ENCODE measurements at places on chromosomes 11 and 22.

DNA sequence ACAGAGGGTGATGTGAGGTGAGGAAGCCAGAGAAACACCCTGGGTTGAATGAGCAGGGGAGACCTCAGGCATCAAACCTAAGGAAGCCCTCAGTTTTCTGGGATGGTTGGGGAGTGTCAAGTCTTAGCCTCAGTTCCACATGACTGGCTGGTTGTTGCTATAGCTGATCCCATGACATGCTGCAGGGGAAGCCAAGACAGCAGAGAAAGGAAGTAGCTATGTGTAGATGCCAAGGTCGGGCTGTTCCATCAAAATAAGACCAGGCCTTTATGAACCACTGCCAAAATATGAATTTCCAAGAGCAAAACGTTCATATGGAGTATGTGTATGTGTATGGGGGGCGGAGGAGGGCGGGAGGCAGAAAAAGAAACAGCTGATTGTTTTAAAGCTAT, 11.6 kb downstream of the CD59 start:
- no peak for DNase-seq

GRCh38 chr11:6258141-6258540, 1.5 kb upstream of the CCKBR start:
- DNase-seq: no peak

DNA sequence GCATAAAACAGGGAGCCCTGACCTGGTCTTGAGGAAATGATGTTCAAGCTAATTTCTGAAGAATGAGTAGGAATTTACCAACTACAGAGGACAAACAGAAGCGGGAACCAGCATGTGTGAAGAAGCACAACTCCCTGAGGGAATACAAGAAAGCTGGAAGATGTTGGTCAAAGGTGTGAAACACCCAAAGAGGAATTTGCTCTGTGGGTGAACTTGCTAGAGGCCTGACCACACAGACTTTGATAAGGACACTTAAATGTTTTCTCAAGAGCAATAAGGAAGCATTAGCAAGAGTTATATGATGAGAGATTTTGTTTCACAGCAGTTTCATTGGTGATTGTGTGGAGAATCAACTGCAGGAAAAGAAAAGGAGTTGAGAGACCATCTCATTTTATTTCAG, 17.6 kb downstream of the SLC5A12 start:
- DNase-seq: no peak

- no peak for DNase-seq
Measured at GRCh38 chr11:1943576-1943975, 3.6 kb upstream of the MRPL23 start.

DNA sequence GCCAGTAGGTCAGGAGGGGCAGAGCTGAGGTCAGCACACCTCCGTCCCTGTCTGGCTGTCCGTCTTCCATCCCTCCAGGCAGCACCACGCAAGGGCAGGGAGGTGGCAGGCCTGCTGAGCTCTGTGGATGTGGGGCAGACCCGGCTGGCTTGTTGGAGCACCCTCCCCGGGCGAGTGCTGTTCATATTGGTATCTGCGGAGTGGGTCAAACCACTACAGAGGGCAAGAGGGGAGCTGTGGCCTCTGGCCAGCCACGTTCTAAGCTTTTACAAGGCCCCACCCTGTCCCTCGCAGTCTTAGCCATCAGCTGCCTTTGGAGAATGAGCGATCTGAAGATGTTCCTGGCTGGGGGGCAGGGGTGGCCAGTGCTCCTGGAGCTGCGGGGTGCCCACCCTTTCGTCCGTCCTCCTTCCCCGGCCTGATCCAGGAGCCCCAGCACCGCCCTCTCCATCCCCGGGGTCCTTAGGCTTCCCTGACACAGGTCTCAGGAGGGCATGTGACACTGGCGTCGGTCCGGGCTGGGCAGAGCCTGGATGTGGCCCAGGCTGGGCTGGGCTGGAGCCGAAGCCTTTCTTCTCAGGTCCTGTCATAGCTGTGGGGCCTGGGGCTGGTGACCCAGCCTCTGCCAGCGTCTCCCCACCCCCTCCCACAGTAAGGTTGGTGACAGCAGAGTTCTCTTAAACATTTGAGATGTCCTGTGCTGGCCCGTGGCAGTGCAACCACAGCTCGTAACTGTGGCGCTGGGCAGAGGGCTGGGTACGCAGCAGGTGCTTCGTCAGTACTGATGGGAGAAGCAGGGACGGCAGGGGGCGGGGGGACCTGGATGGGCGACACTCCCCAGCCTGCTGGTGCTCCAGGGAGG, 31.7 kb upstream of the GRAMD4 start:
- DNase-seq: no peak

DNA sequence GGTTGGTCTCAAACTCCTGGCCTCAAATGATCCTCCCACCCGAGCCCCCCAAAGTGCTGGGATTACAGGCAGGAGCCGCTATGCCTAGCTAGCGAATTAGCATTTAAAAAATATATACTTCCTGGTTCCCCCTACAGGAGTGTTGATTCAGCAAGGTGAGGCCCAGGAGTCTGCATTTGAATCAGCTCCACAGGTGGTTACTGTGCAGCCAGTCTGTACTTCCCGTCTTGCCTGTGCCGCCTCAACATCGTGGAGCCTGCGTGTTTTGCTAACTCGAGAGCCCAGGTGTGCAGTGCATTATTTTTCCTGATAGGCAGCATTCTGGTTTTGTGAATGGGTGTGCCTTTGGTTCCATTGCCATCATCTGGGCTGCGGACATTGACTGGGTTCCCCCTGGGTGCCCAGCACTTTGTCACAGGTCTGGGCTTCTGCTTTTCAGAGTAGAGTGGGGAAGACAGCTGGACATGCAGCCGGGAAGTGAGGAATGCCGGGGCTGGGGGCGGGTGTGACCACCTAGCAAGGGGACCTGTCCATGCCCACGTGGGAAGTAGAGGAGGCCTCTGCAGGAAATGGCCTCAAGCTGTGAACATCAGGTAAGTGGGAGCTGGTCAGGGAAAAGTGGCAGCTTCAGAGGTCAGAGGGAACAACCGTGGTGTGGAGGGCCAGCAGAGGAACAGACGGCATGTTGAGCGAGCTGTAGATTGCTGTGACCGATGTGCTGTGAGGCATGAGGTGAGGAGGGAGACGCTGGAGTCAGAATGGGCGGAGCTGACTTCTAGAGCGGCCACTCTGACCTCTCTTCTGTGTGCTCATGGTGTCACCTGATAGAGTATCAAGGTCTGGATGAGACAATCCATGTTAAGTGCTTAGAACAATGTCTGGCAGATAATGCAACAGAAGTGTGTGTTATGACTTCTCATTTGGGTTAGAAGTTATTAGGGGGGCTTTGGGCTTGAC, 42.2 kb downstream of the PPFIA1 start:
- DNase-seq: no peak

All from activated naive CD8-positive, alpha-beta T cell treated with anti-CD3 and anti-CD28 coated beads, Interleukin-2, amount 50 U/mL, for 16 hours (primary cell).